ENCODE measurements at places on chromosomes 7 and 10. TPM values are rescaled to one million over a fixed set of nuclear protein-coding genes. Genes with fewer than 3 reads are reported as not detected.

DNA sequence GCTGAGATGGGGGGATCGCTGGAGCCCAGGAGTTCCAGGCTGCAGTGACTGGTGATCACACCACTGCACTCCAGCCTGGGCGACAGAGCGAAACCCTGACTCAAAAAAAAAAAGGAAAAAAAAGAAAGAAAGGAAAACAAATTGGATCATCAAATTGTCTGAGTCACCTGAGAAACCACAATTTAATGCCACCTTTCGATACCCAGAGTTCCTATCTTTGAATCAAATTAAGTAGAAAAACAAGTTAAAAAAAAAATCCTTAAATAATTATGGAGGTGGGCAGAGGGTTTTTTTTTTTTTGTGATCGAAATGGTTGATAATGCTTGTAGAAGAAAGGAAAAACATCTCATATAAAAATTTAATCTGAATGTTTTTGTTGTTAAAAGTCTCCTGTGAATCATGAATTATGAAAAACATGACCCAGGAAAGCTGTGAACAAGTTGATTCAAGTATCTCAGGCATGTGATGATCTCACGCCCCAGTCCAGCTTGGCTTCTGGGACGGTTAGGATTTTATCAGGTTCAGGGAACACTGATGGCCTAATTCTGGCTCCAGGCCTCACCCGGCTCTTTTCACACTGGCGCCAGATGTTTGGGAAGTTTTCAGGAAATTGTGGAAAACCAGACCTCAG is 25.3 kb upstream of the CUX1 start:
- no peak for DNase-seq

- DNase-seq: no peak
Measured at GRCh38 chr7:5417106-5418071, 6.2 kb downstream of the TNRC18 start.

CALML5 gene
- total RNA-seq: not detected

IFIT1B gene
- 13.3 TPM for total RNA-seq

- DNase-seq: no peak
Measured at GRCh38 chr10:2618690-2619089, 448.7 kb upstream of the PFKP start.

DNA sequence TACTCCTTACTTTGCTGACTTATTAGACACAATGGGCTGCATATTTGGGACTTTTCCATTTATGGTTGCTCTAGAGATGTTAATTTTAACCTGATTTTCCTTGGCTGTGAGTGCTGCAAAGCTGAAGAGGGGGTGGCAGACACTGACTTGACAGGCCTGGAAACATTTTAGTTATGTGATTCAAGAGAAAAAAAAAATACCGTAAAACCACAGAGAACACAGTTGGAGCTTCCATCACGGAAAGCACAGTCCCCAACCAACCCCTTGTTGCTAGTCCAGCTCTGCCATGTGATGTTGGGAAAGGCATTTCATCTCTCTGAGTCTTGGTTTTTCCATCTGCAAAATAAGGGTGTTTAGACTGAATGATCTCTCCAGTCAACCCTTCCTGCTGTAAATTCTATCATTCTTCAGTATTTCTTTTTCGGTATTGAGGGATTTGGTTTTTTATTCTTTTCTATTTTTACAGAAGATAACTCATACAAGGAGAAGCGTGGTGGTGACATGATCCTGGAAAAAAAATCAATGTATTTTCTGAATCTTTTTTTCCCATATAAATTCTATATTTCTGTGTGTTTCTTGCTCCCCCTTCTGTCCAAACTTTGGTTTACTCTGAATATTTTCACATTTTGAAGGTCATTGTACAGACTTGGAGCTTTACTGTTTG is 246.1 kb downstream of the REEP3 start:
- no peak for DNase-seq

DNA sequence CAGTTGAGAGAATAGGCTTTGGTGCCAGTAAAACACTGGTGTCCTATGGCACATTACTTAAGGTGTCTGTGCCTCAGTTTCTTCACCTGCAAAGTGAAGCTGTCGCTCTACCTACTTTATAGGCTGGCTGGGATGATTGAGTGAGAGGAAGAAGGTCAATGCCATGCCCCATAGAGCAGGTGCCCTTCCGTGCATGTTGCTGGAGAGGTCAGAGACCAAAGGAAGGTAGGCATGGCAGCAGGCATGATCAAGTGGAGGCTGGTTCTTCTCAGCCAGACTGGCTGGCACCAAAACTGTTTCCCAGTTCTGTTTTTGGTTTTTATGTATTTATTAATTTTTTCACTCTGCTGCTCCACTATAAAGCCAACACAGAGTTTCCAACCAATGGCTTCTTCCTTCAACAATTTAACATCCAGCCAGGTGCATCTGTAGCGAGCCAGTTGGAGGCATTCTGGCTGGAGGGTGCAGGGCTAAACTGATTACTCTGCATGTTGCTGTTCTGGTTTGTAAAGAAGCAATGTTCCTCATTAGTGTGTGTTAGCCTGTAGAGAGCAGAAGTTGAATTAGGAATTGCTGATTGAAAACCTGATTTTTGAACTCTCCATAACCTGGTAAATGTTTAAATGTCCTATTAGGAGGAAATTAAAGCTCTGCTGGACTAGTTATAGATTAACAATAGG is 144.3 kb upstream of the TNS3 start:
- DNase-seq: no peak

CTTNBP2 gene
- total RNA-seq: 1.6 TPM

DNA sequence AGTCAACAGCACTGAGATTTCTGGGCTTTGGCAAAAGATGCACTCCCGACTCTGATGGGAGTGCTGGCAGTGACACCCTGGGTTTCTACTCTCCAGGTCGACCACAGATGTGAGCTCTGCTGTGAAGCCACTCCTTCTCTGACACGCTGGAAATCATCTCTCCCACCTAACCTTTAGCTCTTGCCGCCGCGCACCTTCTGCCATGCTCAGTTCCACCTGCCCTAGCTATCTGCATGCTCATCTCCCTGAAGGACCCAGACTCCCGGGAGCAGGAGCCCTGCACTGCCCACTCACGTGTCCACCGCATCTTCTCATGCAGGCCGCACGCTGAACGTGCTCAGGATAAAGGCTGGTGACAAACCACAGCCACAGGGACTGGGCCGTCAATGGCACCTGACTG is 174.8 kb downstream of the TNS3 start:
- no peak for DNase-seq

All from liver (tissue), 10 donors.